Neural crest cell (in vitro differentiated cells): ENCODE measurements at places on chromosomes 2 and 18. TPM values are rescaled to one million over a fixed set of nuclear protein-coding genes. Genes with fewer than 3 reads are reported as not detected.
A peak's percentile ranks its signal among the peaks of the same experiment; 100 is the strongest.

GRCh38 chr2:107986278-107987217 lies at the start of gene SLC5A7:
Gene SLC5A7 (plus strand): TSS chr2:107986524. CDS start chr2:107988156, 1,632 bp downstream.
- H3K27ac ChIP-seq = no peak within 1 kb of the TSS
- peak within 1 kb of the TSS; percentile 83 for H3K4me3 ChIP-seq
- H3K4me1 ChIP-seq = no peaks in the 10 kb centered on the region
- H3K27me3 ChIP-seq = peaks cover 83% of the 10 kb centered on the region
- H3K36me3 ChIP-seq = no peaks in the 10 kb centered on the region
- DNase-seq = no peak

- peaks cover 12% of the 10 kb centered on the region for H3K27me3 ChIP-seq
- H3K4me3 ChIP-seq = no peak overlapping the region
- H3K4me1 ChIP-seq = no peaks in the 10 kb centered on the region
- DNase-seq = no peak
- no peaks in the 10 kb centered on the region for H3K36me3 ChIP-seq
Observed at GRCh38 chr2:47558768-47559684, 156.1 kb downstream of the MSH2 start.

- peaks cover 14% of the 10 kb centered on the region for H3K36me3 ChIP-seq
- no peaks in the 10 kb centered on the region for H3K27me3 ChIP-seq
- DNase-seq = no peak
- H3K4me3 ChIP-seq = no peak overlapping the region
- peaks cover 14% of the 10 kb centered on the region for H3K4me1 ChIP-seq
- H3K27ac ChIP-seq = no peak overlapping the region
Observed at GRCh38 chr2:106863387-106863786, 22.6 kb downstream of the ST6GAL2 start.

DNA sequence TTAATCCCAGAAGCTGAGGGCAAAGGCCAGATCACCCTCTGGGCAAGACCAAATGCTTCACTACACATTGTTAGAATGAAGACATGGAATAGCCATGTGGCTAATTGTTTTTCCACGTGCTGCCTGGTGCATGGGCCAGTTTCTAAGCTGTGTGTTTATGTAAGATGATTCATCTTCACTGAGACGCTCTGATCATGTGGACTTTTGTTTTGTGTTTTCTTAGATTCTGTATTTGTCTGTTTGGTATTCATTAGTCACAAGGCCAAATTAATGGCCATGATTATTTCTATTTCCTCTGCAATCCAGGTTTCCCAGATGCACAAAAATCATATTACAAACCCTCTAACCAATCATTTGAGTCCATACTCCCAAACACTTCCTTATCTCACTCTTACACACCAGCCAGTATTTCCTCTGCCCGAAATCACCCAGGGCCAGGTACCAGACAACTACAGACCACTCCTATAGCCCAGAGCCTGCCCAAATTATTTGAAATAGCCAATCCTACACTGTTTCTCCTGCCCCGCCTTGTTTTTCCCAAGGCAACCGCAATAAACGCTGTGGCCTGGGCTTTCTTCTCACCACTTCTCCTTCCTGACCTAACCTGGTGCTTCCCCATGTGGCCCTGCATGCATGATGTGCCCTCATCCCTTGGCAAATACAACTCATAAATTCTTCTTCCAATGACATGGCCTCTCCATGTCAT lies 94.2 kb upstream of the SP3 start:
- H3K4me3 ChIP-seq = no peak overlapping the region
- DNase-seq = no peak
- H3K27me3 ChIP-seq = peaks cover 2% of the 10 kb centered on the region
- H3K27ac ChIP-seq = no peak overlapping the region
- peaks cover 17% of the 10 kb centered on the region for H3K4me1 ChIP-seq

GRCh38 chr18:50044402-50044801 lies 150.5 kb downstream of the MYO5B start:
- peaks cover 8% of the 10 kb centered on the region for H3K27me3 ChIP-seq
- no peak for DNase-seq
- no peak overlapping the region for H3K4me3 ChIP-seq

DNA sequence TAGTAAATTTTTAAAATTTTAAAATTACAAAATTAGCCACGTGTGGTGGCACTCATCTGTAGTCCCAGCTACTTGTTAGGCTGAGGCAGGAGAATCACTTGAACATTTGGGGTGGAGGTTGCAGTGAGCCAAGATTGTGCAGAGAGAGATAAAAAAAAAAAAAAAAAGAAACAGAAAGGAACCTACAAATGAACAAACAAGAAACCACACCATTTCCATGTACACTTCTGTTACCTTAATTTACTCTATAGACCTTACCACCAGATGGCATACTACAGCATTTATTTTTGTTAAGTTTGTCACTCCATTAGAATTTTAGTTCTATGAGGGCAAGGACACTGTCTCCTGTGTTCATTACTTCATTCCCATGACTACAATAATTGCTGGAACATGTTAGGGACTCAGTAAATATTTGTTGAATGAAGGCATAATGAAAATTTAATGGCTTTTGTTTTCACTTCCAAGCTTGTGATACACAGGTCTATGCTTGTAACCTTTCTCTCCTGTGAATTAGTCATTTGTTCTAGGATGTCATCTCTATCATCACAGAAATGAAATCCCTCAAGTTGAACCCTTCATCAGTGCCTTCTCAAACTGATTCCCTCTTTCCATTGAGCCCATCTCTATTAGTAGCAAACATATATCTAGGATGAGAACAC lies 76.0 kb downstream of the ARHGAP15 start:
- H3K4me3 ChIP-seq = no peak overlapping the region
- H3K27ac ChIP-seq = no peak overlapping the region
- peaks cover 5% of the 10 kb centered on the region for H3K4me1 ChIP-seq

- H3K36me3 ChIP-seq = no peaks in the 10 kb centered on the region
- no peak overlapping the region for H3K27ac ChIP-seq
- H3K27me3 ChIP-seq = peaks cover 3% of the 10 kb centered on the region
- H3K4me1 ChIP-seq = peaks cover 14% of the 10 kb centered on the region
Observed at GRCh38 chr2:3759331-3759730, 56.0 kb downstream of the DCDC2C start.

- H3K4me3 ChIP-seq = no peak overlapping the region
- no peak overlapping the region for H3K27ac ChIP-seq
- no peak for DNase-seq
- peaks cover 7% of the 10 kb centered on the region for H3K4me1 ChIP-seq
Observed at GRCh38 chr2:66127656-66128055, 307.3 kb upstream of the MEIS1 start.

DNA sequence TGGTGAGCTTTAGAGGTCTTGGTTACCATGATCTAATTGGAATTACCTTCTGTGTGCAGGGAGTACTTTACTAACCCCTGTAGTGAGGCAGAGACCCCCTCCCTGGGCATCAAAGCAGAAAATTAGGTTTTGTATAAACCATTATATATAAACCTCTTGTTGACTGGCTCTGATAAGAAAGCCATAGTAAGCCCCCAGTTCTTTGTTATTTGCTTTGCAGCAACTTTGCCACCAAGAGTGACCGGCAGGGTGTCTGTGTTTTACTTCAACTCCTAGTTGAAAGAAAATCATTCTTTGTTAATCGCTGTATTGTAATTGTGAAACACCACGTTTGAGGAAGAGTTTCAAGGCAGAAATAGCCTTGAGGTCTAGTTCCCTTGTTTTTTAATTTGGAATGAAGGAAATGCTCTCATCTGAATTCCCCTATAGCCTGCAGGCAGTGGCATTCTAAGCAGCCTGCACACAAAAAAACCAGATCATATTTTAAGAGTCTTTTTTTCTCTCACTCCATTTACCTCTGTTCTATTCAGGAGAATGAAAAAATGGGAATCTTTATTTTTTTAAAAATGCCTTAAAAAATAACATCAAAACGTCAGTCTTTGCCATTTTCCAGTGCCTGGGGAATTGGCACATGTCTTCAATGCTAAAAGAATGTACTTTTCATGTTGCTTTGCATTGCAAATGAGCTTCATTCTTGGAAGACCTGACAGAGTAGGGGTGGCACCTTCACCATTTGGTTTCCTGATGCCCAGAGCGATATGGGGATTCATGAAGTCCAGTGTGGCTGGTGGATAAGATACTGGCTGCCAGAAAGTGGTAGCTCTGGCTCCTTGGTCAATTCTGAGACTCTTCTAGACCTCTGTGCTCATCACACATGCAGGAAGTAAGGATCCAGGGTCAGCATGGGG lies 338.1 kb downstream of the SLC4A3 start:
- no peak overlapping the region for H3K4me3 ChIP-seq
- no peaks in the 10 kb centered on the region for H3K27me3 ChIP-seq
- no peak overlapping the region for H3K27ac ChIP-seq
- no peaks in the 10 kb centered on the region for H3K36me3 ChIP-seq

DNA sequence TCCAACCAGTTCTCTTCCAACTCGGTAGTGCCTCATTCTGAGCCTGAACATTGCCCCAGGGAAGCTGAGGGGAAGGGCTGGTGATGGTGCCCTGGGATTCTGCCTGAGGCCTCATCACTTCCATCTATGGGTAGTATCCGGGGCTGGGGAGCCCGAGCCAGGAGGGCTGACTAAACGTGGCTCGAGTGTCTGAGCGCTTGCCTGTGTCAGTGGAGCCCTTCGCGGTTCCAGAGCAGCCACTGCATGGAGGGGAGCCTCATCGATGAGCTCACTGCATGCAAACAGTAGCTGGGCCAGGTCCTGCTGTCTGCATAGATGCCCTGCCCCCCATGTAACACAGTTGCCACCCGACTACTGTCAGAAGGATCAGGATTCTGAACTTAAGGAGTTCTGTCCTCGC lies 129.3 kb downstream of the GLI2 start:
- H3K4me3 ChIP-seq = no peak overlapping the region
- no peaks in the 10 kb centered on the region for H3K27me3 ChIP-seq
- H3K4me1 ChIP-seq = peaks cover 75% of the 10 kb centered on the region
- no peak overlapping the region for H3K27ac ChIP-seq
- no peak for DNase-seq
- H3K36me3 ChIP-seq = no peaks in the 10 kb centered on the region

GRCh38 chr2:164504253-164504652 lies 117.0 kb downstream of the GRB14 start:
- H3K27me3 ChIP-seq = no peaks in the 10 kb centered on the region
- no peak overlapping the region for H3K27ac ChIP-seq
- peaks cover 3% of the 10 kb centered on the region for H3K4me1 ChIP-seq
- DNase-seq = no peak

GRCh38 chr2:106978647-106979046 lies 92.7 kb upstream of the ST6GAL2 start:
- no peak for DNase-seq
- H3K4me1 ChIP-seq = no peaks in the 10 kb centered on the region
- H3K36me3 ChIP-seq = no peaks in the 10 kb centered on the region
- H3K4me3 ChIP-seq = no peak overlapping the region
- no peaks in the 10 kb centered on the region for H3K27me3 ChIP-seq

GRCh38 chr18:33404244-33404873 lies 36.2 kb downstream of the CCDC178 start:
- no peaks in the 10 kb centered on the region for H3K4me1 ChIP-seq
- H3K36me3 ChIP-seq = no peaks in the 10 kb centered on the region
- H3K27me3 ChIP-seq = no peaks in the 10 kb centered on the region
- DNase-seq = no peak

DNA sequence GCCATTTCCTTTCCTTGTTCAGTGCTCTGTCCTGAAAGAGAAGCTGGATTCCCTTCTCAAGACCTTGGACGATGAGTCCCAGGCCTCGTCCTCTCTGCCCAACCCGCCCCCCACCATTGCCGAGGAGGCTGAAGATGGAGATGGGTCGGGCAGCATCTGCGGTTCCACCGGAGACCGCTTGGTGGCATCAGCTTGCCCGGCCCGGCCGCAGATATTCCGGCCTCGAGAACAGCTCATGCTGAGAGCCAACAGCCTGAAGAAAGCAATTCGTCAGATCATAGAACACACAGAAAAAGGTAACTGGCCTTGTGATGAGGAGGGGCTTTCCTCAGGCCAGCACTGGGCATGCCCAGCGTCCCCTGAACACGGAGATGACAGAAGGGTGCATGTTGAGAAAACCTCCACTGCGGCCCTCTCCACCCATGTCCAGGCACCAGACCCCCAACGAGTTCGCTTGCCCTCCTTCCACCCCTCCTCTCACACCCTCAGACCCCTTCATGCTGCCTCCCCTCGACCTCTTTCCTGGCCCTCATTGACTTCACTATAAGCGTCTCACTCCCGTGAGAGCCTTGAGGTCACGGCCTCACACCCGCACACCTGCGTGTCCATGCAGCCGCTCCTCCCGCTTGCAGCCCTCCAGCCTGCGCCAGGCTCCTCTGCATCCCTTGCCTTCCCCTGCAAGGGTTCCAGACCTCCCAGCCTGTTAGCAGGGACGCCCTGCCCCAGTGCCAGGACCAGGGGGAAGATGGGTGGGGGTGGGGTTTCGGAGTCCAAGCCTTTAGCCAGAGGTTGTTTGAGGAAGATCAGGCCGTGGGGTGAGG lies 95.0 kb downstream of the DGKD start:
- H3K4me3 ChIP-seq = no peak overlapping the region
- H3K27ac ChIP-seq = peak overlapping the region; percentile 81
- DNase-seq = peak; percentile 61
- no peaks in the 10 kb centered on the region for H3K27me3 ChIP-seq

DNA sequence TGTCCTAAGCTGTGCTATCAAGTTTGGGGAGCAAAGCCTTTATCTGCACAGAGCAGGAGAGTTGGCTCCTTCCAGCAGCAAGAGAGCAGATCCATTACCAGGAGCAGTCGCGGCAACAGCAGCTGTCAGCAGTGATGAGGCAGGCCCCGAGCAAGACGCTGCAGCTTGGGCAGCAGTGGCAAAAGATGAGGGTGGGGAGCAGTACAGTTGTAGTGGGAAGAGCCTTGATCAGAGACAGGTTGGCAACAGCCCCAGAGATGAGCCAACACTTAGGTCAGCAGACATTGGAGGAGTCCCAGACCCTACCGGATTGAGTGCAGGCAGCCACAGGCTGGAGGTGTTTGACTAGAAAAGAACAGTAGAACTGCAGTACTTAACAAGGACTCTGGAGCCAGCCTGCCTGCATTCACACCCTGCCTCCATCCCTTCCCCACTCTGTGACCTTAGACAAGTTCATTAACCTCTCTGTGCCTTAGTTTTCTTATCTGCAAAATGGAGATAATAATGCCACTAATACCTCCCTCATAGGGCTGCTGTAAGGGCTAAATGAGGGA lies 117.1 kb upstream of the SERTAD2 start:
- no peak for DNase-seq
- H3K36me3 ChIP-seq = no peaks in the 10 kb centered on the region
- H3K27ac ChIP-seq = no peak overlapping the region
- peaks cover 5% of the 10 kb centered on the region for H3K27me3 ChIP-seq
- peaks cover 18% of the 10 kb centered on the region for H3K4me1 ChIP-seq

- no peak overlapping the region for H3K27ac ChIP-seq
- no peak for DNase-seq
- peaks cover 37% of the 10 kb centered on the region for H3K36me3 ChIP-seq
- H3K27me3 ChIP-seq = no peaks in the 10 kb centered on the region
Observed at GRCh38 chr2:222214885-222215284, 83.9 kb downstream of the PAX3 start.

DNA sequence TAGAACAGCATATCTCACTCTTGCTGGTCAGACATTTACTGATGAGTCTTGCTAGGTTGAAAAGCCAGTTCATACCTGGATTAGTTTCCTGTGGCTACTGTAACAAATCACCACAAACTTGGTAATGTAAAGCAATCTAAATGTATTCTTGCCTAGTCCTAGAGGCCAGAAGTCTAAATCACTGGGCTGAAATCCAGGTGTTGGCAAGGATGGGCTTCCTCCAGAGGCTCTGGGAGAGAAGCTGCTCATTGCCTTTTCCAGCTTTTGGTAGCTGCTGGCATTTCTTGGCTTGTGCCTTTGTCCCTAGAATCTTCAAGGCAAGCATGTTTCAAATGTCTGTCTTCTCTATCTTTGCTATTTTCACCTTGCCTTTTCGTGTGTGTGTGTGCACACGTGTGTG lies 62.3 kb upstream of the MAP4K3 start:
- H3K36me3 ChIP-seq = no peaks in the 10 kb centered on the region
- H3K27me3 ChIP-seq = no peaks in the 10 kb centered on the region
- no peak overlapping the region for H3K4me3 ChIP-seq
- no peak for DNase-seq
- H3K27ac ChIP-seq = no peak overlapping the region

COLEC11 gene
- not detected in 2 replicates for total RNA-seq

C1QL2 gene
- total RNA-seq = 0.14 TPM in 1 of 2 replicates, not detected in the other

ZNF385B gene
- 2.1 and 3.4 TPM in 2 replicates for total RNA-seq

SNX17 gene
- total RNA-seq = 104 and 109 TPM in 2 replicates

CDH2 gene
- total RNA-seq = 234 and 238 TPM in 2 replicates
